GM06990 (cell line): ENCODE measurements at places on chromosomes 3 and 15.

- DNase-seq: no peak
Observed at GRCh38 chr15:63059573-63060216, 17.1 kb downstream of the TPM1 start.

GRCh38 chr3:129521611-129522010, 6.8 kb upstream of the RHO start:
- DNase-seq: no peak

DNA sequence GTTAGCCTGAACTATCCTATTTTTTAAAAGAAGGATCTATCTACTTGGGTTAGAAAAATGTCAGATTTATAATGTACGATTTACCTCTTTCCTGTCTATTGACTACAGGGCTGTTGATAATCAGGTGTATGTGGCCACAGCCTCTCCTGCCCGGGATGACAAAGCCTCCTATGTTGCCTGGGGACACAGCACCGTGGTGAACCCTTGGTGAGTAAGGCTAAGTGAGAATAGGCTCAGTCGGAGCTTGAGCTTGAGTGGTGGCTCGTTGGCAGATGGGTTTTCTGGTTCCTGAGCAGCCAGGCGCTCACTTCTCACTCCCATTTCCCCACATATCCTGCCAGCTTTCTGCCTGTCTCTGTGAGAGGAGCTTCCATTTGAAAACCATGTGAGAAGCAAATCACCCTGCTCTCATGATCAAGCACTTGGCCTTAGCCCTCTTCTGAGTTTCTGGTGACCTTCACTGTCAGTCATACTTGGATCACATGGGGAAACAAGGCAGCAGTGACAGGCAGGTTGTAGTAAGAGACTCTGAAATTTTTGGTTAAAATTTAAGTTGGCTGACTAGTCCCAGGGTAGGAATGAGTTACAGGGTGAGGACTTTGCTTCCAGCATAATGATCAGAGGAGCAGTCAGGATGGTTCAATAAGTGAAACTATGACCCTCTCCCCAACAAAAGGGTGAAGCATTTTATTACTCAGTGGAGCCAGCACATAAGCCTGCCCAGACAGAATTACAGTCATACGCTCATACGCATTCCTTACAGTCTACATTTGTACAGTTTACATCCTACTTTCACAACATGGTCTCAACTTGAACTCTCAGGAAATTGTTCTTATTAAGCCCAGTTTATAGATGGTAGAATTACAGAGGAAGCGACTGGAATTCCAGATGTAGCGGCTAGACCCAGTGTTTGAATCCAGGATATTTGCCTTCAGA, 18.0 kb downstream of the NIT2 start:
- DNase-seq: no peak

GRCh38 chr3:172524611-172525010, 1.4 kb upstream of the TNFSF10 start:
- no peak for DNase-seq

DNA sequence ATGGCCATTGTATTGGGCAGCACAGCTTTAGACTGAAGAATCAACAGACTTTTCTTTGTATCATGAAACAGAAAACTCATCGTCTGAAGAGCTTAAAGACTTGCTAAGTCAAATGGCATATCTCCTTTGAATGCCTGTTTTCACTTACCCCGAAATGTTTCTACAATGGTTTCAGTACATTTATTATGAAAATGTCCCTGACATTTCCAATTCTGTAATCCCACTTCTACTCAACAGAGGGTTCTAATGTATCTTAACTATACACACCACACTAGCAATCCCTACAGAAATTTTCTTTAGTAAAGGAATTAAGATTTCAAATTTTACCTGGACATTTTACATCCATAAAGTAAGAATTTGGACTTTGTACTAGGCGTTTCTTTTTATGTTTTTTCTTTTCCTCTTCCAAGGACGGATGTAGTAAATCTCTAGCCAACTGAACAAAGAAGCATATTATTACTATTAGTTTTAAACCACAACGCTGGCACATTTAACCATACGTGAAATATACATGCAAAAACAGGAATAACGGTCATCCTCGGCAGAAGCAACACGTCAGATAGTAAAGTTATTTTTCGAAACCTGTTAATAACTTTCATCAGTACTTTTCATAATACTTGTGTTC, 1.1 kb downstream of the RPS27L start:
- no peak for DNase-seq

DNA sequence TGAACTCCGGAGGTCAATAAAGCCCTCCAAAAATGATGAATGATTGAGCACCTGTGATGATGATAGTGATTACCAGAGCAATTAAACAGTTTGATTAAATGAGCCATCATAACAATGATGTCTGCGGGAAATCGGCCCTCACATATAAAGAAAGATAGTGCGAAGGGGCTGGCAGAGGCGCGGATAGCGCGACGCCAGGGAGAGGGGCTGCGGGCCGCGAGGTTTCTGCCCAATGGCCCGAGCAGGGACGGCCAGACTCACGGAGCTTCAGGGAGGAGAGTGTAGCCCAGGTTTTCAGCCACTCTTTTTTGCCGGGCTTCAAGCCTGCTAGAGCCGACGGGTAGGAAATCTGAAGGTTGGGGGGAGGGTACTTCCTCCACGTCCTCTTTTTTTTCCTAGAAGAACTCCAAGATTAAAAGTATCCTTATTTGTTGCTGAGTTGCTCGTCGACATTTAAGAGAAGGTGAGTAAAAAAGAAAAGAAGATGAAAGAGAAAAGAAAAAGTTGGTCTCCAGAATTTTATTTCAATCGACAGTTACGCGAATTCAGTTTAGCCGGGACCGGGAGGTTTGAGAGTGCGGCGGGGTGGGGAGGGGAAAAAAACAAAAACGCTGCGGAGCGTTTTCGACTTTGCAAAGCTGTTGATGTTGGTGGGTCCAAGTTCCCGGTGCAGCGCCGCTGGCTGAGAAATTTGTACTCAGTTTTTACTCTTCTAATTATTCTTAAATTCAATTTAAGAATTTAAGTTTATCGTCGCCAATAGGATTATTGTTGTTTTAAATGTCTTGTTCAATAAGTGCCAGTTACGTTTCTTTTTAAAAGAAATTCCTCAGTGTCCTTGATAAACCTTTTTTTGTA, 2.2 kb upstream of the MEIS2 start:
- DNase-seq: no peak

- no peak for DNase-seq
Observed at GRCh38 chr3:169390271-169390670, 273.2 kb downstream of the MECOM start.

DNA sequence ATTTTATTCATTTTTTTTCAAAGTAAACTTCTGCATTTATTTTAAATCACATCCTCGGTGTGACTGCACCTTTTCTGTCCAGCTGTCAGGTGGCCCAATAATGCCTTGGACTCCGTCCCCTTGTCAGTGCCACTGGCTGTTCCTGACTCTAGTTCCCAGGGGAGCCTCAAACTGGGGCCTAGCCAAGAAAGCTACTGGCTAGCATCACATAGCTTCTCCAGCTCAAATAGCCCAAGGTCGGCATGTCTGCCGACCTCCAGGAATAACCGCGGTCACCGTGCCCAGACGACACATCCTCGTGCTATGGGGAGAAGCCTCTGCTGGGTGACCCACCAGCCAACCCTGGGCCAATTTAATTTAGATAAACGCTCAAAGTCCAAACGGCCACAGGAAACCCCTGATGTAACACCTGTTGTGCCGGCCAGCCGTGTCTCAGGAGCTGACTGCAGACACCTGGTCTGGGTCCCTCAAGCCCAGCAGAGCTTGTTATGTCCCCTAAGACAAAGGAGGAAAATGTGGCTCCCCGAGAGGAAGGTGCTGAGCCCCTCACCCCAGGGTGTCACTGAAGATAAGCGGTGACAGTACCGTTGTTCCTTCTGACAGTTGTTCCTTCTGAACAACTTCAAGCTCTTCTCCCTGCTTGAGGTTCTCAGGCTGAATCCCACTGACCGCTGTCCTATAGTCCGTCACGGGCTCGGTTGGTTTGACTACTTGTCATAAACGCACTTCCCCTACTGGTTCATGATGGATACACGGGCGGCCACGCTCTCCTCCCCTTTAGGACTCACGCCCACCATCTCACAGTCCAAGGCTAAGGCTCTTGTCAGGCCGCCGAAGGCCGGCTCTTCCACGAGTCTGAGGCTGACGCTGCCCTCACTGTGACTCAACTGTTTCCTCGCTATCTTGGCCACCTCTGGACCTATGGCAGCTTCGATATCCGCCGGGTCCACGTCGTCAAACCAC, 126.2 kb downstream of the KLF13 start:
- DNase-seq: no peak

DNA sequence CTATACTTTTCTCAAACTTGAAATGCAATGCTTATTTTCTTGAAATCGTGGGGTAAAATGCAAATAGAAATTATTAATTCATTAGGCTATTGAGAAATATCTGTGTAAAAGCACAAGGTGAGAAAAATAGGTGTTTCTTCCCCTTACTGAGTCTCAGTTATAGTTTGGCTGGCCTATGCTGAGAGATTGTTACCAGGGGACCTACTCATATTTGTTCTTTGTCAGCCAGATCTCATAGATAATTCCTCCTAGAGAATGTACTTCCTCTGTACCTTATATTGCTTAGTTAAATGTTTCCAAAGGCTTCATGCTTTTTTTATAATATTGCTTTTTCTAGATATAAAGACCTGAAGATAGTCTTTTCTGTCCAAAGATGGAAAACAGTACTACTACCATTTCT, 60.0 kb upstream of the TRPC1 start:
- DNase-seq: no peak
